Renal cortical epithelial cell (primary cell): ENCODE measurements at places on chromosomes 3 and 15. TPM values are rescaled to one million over a fixed set of nuclear protein-coding genes. Genes with fewer than 3 reads are reported as not detected.
A peak's percentile ranks its signal among the peaks of the same experiment; 100 is the strongest.

SLC28A2 gene
- not detected in 2 replicates for total RNA-seq

GRCh38 chr3:187969581-187969950 is 184.4 kb upstream of the LPP start:
- peak; percentile 75 for DNase-seq

ADAMTS9 gene
- 123 and 229 TPM in 2 replicates for total RNA-seq

DNA sequence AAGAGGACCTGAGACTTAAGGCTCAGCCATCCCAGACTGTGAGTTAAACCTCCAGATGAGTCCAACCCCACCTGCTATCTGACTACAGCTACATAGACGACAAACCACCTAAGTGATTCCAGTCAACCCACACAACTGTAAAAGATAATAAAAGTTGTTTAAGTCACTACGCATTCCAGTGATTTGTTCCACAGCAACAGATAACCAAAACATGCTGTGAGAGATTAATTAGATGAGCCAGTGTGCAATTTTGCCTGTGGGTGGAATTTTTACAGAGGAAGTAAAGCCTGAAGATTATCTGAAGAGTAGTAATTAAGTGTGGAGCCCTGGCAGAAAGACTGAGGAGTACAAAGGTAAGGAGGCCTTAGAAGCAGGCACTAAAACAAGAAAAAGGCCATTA is 5.4 kb downstream of the BTBD1 start:
- DNase-seq, result peak; percentile 37

DNA sequence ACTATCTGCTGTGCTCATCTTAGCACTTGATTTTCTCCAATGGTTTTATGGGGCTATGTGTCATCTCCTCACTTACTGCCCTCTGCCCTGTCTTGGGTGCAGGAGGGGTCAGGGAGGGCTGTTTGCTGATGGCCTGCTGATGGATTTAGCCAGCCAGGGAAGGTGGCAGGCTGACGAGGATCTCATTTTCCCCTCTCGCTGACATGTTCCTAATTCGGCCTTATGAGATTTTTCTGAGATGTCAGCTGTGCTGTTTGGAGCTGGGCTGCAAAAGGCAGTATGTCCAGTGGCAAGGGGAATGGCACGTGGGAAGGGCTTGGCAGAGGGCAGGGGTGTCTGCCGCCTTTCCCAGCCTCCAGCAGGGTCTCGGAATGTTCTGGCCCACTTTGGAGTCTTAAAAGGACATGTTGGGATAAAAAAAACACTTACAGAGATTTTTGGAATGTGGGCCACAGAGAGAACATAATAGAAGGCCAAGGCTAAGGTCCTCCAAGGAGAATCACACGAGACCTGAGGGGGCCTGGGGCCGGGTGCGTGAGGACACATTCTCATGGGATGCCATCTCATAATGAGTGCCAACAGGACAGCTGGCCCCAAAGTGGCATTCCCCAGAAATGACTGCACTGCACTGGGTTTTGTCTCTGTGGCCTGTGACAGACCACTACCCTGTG is 303.8 kb downstream of the TLE3 start:
- no peak for DNase-seq

DNA sequence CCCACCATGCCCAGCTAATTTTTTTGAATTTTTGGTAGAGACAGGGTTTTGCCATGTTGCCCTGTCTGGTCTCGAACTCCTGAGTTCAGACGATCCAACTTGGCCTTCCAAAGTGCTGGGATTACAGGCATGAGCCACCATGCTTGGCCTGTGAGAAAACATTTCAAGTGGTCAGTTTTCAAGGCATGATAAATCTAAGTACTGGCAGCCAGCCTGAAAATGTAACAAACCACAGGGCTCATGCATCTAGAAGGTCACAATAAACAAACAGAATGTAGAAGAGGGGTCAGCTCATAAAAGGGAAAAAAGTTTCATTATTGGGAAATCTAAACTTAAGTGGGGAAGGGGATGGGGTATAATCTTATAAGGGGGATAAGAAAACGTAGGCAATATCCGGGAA is 39.9 kb downstream of the PPCDC start:
- peak; percentile 57 for DNase-seq

- peak; percentile 18 for DNase-seq
Measured at GRCh38 chr3:144843099-144843498, 871.5 kb downstream of the DIPK2A start.

UROC1 gene
- not detected in 2 replicates for total RNA-seq

DNA sequence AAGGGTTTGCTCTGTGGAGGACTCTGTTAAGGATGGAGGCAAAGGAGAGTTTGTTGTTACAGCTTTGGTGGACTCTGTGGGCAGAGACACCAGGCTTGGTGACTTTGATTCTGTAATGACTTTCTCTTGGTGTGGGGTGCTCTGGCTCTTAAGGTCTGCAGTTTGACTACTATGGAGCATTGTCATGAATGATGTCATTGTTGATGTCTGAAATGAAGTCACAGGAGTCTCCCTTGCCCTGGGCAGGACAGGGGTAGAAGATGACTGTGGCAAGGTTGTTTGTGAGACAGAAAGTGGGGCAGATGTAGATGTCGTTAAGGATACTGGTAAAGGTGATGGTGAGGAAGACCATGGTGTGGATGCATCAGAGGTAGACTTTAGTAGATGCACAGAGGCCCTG is 42.7 kb downstream of the HEG1 start:
- no peak for DNase-seq

GPR87 gene
- total RNA-seq, result 10.0 and 37.5 TPM in 2 replicates

- DNase-seq, result peak; percentile 77
Measured at GRCh38 chr15:57611938-57612337, 20.2 kb downstream of the MYZAP start.

DNA sequence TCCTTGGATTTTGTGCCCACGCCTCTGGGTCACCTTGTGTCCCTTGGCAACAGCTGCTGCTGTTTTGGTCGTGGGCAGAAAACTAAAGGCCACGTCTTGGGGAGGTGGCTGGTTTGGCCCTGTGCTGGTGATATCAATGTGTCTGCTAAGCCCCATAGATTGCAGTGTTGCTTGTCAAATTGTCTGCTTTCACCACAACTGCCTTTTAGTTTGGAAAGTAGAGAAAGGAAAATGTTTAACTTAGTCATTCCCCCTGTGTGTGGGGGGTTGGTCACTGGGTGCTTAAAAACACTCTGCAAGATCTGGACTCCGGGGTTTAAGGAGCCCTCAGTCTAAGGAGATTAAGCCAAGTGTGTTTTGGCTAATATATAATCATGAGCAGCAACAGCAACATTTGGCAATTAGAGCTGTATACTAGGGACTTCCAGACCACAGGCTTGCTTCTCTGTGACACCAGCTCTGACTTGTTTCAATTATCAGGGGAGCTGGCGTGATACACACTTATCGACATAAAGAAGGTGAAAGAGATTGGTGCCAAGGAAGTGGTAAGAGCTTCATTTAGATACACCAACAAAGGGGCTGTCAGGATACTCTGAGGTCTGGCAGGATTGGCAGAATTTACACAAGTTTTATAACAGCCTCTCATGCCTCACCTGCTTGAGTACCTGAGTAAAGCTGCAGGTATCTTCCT is 3.5 kb downstream of the SMAD3 start:
- DNase-seq, result peak; percentile 83

GRCh38 chr3:165446555-165446954 is 250.4 kb upstream of the SLITRK3 start:
- DNase-seq, result no peak

DNA sequence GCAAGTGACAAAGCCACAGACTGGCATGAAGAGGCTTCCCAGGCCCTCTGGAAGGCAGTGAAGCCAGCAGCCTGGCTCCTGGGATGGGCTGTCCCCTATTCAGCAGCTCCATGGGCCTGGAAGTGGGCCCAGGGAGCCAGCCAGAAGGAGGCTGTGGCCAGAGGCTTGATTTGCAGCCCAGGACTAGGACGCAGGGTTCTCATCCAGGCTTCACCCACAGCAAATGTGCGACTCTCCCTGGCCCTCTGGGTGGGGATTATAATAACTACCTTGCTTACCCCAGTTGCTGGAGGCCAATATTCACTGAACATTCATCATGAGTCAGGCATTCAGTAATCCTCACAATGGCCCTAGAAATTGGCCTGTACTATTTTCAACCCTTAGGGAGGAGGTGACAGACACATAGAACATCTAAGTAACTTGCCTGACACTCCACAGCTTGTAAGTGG is 24.6 kb upstream of the SRP14 start:
- DNase-seq, result peak; percentile 86

MESP2 gene
- total RNA-seq, result not detected in 2 replicates

THOC7 gene
- total RNA-seq, result 68.6 and 103 TPM in 2 replicates

TLR9 gene
- total RNA-seq, result not detected in 2 replicates

CNTN4 gene
- 0.15 and 1.0 TPM in 2 replicates for total RNA-seq

- no peak for DNase-seq
Measured at GRCh38 chr3:190193210-190193609, 72.5 kb upstream of the P3H2 start.

DNA sequence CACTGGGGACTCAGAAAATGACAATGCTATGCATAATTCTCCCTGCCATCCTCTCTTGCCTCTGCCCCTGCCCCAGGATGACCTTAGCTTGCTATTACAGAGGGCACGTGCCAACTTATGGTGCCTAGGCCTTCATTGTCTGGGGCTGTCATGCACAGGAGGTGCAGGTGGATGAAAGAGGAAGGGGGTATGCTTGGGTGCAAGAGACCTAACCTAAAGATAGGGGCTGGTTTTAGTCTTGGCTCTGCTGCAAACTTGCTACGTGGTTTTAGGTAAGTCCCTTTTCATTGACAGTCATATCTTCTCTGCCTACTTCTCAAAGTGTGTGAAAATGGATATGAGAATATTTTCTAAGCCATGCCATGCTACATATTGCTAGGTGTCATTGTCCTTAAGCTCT is 161.3 kb downstream of the EPHB1 start:
- no peak for DNase-seq

DNA sequence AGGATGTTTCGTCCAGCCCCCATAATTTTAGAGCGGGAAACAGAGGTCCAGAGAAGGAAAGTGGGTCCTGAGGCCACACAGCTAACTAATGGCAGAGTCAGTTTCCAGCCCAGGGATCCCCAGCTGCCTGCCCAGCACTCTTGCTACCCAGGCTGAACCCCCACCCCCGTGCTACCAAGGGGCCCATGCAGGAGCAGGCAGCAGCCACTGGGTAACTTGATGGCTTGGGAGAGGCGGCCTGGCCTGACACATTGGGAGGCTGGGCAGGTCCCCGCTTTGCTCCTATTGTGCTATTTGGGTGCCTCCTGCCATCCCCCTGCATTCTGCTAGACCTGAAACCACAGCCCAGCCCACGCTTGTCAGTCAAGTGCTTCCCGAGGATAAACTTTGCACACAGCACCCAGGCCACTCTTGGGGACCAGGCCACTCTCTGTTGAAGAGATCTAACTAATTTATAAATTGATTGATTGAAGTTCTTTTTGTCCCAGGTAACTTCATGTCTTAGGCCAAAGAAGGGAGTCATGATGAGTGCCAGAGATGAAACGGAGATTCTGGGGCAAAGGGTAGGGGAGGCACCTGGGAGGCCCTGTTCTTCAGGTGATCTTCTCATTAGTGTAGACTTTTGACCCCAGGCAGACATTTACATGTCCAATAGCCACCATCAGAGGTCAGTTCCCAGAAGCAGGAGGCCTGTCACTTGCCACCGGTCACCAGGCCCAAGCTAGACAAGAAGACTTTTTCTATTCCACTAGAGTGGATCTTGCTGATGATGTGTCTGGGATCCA is 7.0 kb downstream of the PAK6 start:
- DNase-seq, result no peak

DUOXA1 gene
- total RNA-seq, result not detected in 2 replicates

- DNase-seq, result peak; percentile 29
Measured at GRCh38 chr3:180802837-180803236, 109.6 kb upstream of the FXR1 start.

GRCh38 chr3:30676424-30677346 is 70.3 kb downstream of the TGFBR2 start:
- no peak for DNase-seq

- no peak for DNase-seq
Measured at GRCh38 chr3:177466074-177466473, 268.8 kb upstream of the TBL1XR1 start.

DNA sequence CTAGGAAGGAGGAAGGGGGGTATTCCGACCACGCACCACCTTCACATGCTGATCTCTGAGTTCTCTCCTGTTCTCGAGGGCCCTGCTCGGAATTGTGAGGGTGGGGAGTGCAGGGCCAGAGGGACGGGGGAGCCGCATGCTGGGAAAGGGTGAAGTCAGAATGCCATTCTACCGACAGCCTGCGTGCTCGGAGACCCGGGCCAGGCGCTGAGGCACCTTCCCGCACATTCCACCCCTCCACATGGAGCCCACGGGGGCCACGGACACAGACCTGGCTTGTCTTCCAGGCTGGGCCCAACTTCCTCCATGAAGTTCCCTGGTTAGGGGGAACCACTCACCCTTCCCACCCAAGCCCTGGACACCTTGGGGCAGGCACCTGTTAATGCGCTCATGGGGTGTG is 28.7 kb upstream of the PIGZ start:
- DNase-seq, result no peak

DNA sequence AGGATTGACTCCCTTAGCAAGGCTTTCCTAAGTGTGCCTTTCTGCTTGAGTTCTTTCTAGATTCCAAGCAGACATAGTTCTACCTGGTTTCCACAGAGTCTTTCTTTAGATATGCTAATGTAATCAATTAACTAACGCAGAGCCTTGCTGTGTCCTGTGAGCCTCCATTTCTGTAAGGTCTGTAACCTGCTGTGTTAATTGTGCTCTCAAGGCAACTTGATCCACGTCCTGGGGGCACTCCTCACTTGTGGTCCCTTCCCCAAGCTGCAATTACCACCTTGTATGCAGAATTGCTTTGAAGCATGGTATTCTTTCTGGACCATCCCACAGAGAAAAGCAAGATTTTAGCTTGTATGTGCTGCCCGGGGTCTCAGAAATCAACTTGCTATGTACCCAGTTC is 29.5 kb upstream of the THSD4 start:
- DNase-seq, result no peak

GRCh38 chr3:26623419-26624208 is 1.0 kb downstream of the LRRC3B start:
- no peak for DNase-seq

DNA sequence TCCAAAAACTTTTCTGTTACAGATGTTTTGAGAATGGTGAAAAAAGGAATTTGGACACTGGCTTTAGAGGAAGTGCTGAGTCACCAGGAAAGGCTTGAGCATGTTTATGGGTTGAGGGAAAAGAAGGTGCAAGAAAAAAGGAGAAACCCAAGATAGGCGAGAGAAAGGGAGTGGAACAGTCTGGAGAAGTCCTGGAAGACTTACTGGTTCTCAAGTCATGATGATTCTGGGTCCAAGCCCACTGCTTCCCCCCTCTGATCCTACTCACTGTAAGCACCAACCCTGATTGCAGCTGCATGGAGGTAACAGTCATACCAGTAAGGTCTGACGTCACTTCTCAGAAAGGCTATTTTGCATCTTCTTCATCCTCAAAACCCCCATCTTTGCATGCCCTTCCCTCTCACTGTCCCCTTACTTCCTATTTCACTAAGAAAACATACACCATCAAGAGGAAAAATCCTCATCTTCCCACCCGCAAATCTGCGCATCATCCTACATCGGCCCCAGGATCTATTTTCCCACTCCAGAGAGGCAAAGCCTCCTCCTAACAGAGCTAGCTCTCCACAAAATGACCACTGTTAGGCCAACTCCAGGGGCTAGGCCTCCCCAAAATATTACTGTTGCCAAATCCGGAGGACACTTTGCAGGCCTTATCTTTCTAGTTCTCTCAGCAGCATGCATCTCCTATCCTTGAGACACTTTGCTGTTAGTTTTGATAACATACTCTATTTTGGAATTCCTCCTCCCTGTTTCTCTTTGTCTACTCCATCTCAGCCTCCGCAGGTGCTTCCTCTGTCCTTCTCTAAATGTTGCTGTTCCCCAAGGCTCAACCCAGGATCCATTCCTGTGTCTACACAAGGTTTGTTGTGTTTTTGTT is 3.2 kb upstream of the ATP13A3 start:
- DNase-seq, result no peak
